ENCODE measurements at places on chromosomes 2 and 18.

DNA sequence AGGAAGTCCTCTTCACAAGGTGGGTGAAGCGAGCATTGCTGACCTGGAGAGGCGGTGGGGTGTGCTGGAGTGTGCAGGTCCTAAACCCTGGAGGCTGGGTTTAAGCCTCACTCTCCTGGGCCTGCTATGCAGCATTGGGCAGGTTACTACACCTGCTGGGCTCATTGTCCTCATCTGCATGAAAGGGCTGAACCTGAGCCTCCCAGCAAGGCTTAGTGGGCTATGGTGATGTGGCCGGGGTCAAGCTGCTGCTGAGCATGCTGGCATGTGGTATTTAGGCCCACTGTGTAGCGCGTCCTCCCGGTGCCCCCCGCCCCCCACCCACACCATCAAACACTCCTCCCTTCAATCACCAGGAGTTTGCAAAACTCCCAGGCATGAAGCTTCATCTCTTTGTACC is 37.3 kb downstream of the INHBB start:
- no peak for DNase-seq

DNA sequence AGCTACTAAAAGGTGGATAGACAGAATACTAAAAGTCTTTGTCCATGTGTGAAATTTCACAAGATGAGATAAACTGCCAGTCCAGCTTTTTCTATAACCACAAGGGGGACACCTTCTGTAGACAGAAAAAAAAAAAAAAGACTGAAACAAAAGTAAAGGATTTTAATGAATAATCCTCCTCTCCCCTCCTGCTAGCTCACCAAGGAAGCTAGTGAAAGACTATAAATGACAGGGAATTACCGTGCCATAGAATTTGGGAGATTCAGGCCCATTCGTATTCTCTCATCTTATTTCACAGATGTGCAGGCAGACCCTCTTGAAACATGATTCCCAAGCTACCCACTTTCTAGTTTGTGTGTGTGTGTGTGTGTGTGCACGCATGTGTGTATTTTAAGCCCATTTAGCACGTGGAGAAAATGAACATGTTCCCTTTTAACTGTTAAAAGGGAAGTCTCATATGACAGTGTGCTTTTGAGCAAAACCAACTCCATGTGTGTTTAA is 36.3 kb upstream of the SLC8A1 start:
- DNase-seq = peak; percentile 36

- no peak for DNase-seq
These were observed 67.3 kb downstream of the CRACDL start for GRCh38 chr2:98868548-98869271.

- no peak for DNase-seq
These were observed 108.5 kb upstream of the RND3 start for GRCh38 chr2:150595803-150596470.

DNA sequence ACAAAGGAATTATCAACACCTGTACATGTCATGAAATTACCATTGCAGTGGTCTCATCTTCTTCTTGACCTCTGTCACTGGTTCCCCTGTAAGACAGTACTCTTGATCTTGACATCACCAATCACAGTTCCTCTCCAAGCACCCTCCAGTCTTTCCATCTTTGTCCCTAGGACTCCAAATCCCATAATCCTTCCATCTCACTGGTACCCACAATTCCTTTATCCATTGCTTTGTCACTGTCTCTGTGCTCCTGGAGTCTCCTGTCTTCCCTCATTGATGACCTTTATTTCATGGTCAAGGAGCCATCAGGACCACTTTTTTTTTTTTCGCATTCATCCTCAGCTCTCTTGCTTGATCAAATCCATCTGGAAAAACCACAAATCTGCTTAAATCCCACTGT is 56.7 kb downstream of the COL4A3 start:
- DNase-seq = no peak

- peak; percentile 97 for DNase-seq
These were observed 76.3 kb upstream of the WDSUB1 start for GRCh38 chr2:159362816-159363251.

GRCh38 chr2:181041661-181042060 is 61.3 kb downstream of the UBE2E3 start:
- DNase-seq = peak; percentile 18

GRCh38 chr2:61253136-61253535 is 91.1 kb downstream of the C2orf74 start:
- DNase-seq = peak; percentile 19

GRCh38 chr2:172046080-172046678 is 39.1 kb upstream of the DLX1 start:
- DNase-seq = no peak

- no peak for DNase-seq
These were observed 63.4 kb downstream of the SLC66A2 start for GRCh38 chr18:79888016-79888415.

DNA sequence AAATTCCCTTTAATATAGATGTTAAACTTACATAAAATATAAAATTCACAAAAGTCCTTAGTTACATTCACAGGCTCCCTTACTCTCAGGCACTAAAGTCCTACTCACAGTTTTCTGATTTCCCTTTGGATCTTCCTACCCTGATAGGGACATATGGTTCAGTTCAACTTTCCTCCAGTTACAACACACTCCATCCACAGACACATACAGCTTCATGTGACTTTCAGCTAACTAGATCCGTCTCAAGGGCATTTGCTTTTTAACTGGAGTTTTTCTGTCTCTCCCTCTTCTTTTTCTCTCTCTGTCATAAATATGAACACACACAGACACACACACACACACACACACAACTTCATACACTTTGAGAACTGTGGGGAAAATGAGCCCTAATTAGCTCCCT is 419.2 kb downstream of the LRP1B start:
- DNase-seq = no peak

GRCh38 chr2:216482640-216483039 is 16.0 kb upstream of the RPL37A start:
- no peak for DNase-seq

DNA sequence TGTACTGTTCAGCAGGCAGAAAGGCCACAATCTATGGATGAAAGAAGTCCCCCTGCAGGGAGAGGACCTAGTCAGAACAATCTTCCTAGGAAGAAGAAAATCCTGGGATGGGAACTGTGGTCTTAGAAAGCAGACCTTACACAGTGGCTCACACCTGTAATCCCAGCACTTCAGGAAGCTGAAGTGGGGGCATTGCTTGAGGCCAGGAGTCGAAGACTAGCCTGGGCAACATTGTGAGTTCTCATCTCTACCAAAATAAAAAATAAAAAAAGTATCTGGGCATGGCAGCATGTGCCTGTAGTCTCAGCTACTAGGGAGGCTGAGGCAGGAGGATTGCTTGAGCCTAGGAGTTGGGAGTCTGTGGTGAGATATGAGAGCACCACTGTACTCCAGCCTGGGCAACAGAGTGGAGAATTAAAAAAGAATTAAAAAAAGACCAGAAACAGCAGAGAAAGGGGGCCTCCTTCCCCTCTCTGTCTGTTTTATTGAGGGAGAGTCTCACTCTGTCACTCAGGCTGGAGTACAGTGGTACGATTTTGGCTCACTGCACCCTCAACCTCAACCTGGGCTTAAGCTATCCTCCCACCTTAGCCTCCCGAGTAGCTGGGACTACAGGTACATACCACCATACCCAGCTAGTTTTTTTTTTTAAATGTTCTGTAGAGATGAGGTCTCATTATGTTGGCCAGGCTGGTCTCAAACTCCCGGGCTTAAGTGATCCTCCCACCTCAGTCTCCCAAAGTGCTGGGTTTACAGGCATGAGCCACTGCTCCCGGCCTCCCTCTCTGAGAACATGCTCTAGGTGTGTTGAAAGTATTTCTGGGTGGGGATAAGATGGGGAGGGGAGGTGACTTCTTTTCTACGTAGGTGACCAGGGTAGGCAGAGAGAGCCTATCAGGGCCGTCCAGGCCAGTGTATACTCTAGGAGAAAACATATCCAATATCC is 7.4 kb downstream of the RHOB start:
- no peak for DNase-seq

GRCh38 chr2:235966396-235966795 is 201.8 kb downstream of the GBX2 start:
- peak; percentile 2 for DNase-seq

GRCh38 chr2:126863336-126864015 is 35.2 kb upstream of the TEX51 start:
- no peak for DNase-seq

DNA sequence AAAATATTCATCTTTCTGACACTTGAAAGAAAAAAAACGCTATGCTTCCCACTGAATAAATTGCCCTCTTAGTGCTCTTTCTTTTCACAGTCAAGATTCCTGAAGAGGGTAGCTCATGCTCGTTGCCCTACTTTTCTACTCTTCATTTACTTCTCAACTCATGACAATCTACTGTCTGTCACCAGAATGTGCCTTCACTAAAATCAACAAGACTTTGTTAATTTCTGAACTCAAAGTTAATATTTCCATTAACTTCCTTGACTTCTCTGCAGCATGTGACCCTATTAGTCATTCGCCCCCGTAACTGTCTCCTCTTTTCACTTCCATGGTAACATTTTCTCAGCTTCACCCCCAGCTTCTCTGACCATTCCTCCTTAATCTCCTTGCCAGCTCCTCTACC is 98.9 kb upstream of the MAPRE2 start:
- no peak for DNase-seq

- peak; percentile 27 for DNase-seq
These were observed 304.6 kb downstream of the NUP35 start for GRCh38 chr2:183428881-183429280.

- DNase-seq = no peak
These were observed 221.8 kb downstream of the FHOD3 start for GRCh38 chr18:36519358-36519757.

DNA sequence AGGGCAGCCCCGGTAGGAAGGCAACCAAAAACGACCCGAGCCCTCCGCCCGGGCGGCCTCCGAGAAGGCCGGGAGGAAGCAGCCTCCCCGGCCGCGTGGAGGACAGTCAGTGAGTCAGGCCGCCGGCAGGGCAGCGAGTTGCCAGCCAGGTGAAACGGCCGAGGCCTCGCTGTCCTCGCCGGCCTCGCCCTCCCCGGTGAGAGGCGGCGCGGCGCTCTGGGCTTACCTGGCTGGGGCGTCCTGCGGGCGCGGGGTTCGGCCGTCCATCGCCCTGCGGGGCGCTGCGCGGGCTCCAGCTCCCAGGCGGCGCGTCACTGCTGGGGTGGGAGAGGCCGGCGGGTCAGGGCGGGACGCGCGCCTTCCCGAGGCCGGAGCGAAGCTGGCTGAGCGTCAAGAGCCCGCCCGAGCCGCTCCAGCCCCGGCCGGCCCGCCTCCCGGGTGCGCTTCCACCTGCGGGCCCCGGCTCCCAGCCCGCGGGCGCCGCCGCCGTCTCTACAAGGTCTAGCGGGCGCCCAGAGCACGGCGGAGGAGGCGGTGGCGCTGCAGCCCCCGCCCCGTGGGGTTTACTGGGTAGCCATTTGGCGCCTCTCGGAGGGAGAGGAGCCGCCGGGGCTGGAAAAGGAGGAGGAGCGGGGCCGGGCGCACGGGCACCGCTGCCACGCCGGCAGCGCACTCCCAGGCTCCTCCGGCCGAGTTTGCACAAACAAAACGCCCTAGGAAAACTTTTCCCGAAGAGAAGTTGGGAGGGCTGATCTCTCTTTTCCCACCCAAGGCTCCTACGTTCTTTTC is 499 bp downstream of the COBLL1 start:
- DNase-seq = peak; percentile 78

- DNase-seq = no peak
These were observed 32.5 kb upstream of the FHOD3 start for GRCh38 chr18:36265015-36265414.

DNA sequence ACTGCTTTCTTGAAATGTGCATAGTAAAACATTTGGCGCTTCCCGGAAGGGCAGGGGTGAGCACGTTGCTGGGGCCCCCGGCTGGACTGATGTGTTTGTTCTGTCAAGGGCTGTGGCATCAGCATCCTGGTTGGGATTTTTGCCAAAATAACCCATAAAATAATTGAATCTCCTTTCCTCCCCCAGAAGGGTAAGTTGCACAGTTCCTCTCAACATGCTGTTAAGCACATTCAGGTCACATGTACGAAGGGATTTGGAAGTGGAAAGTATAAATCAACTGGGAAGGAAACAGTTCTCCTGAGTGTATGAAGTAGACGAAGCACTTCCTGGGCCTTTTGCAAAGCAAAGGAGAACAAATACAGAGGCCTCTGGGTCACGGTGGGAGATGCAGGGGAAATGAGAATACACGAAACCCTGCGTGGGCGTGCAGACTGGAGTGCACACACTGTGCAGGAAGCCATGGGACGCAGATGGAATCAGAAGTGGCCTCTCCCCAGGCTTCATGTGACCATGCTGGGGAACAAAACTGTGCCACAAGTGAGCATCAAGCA is 183.9 kb downstream of the LPIN1 start:
- no peak for DNase-seq

DNA sequence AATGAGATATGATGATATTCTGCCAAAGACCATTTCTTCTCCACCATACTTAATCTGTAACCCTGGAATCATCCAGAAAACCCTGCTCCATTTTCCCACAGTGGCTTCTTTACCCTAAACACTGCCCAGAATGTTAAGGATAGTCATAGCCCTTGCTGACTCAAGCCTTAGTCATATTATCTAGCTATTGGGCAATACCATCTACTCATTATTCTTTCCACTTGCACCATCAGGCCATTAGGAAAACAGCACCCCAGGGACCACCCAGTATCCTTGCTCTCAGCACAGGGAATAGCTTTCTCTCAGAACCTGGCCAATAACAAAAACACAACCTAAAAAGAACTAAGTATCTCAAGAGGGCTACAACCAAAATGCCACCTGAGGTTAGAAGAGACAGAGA is 445.7 kb upstream of the SLC14A2 start:
- peak; percentile 90 for DNase-seq

DNA sequence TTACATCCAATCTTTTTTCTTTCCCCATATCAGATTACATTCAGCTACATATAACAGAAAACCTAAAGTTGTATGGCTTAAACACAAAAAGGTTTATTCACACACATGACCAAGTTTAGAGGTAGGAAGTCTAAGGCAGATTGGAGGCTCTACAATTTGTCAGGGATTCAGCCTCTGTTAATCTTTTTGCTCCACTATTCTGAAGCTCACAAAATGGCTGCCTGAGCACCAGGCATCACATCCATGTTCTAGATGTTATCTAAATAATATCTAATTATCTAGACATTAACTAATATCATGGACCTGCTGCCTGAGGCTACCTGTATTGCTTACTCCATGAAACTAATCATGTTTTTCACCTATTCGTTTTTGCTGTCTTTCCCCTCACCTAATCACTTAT is 23.7 kb upstream of the DSC2 start:
- DNase-seq = no peak
